ENCODE measurements at places on chromosomes 16 and 17.

DNA sequence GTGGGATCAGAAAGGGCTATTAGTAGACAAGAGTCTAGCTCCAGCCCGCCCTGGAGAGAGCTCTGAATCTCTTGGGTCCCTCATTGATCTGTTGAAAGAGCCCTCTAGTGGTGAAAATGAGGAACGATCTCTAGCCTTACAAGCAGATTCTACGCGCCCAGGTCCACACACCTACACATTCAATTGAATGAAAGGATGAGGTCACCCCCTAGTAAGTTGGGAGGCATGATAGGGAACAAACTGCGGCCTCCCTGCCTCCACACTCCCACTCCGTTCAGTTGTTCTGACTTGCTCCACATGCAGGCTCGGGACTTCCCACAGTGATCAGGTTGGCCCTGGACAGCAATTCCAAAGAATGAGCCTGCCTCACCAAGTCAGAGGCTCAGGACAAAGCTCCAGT is 2.9 kb upstream of the CACNG3 start:
- DNase-seq: peak; percentile 53

DNA sequence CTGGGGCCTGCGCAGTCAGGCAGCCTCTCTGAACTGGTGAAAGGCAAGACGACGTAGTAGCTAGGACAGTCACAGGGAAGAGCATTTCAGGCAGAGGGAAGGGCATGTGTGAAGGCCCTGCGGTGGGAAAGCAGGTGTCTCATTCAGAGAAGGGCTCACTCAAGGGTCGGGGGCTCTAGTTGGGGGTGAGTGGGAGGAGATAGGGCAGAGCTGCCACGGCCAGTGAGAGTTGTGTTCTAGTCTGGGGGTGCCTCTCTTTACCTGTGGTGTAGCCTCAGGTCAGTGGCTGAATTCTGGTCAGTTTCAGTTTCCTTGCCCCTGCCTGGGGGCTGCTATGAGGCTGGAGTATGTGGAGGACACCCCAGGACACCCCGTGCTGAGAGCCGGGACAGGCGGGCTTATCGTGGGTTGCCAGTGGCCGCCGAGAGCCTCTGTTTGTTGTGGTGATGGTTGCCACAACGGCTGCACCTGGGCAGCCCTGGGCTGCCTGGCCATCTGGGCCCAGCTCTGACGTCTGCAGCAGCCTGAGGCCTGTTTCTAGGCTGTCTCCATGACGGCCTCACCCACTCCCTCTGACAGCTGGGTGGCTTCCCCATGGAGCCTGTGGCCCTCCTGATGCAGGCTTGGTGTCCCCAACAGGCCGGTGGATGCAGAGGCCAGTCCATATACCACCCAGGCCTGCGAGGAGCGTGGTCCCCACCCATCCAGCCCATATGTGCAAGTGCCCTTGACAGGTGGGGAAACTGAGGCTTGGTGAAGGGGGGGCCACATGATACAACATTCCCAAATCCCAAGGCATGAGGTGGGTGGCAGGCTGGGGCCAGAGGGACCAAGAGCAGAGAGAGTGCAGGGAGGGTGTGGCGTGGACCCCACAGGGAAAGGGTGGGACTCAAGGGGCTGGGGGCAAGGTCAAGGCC is 10.8 kb downstream of the MAP2K3 start:
- DNase-seq: no peak

GRCh38 chr17:9729034-9729650 is 62.2 kb downstream of the DHRS7C start:
- peak; percentile 64 for DNase-seq

GRCh38 chr17:1201132-1201702 is 21.4 kb upstream of the ABR start:
- DNase-seq: no peak

DNA sequence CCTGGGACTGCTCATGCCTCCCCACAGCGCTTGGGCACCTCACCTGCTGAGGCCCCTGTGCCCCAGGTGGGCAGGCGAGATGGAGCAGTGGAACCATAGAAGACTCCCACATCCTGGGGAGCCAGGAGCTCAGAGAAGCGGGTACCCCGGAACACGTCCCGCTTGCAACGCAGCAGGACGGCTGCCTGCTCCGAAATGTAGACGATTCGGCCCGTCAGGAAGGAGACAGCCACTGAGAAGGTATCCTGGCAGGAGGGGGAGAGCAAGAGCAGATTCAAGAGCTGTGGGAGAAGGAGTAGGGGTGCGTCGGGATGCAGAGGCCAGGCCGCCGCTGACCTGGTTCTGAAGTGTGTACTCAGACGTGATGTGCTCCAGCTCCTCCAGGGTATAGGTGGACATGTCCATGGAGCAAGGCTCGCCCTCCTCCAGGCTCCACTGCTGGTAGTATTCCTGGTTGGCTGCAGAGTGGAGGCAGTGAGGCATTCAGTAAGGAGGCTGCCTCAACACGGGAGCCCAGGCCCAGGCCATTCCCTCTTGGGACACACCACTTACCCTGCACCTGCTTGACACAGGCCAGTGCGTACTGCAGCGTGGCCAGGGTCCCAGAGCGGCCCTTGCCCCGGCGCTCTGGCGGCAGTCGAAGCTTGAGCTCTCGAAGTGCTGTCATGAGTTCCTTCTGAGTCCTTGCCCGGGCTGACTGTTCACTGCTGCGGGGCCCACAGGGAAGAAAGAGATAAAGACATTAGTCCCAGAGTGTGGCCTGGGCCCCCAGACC is 2.6 kb downstream of the PER1 start:
- no peak for DNase-seq

Data from RKO (cell line).